ENCODE measurements at places on chromosomes 6 and 20. TPM values are rescaled to one million over a fixed set of nuclear protein-coding genes. Genes with fewer than 3 reads are reported as not detected.

The ZBTB12 gene
- total RNA-seq, result 6.4 TPM

The SIRPD gene
- 0.86 TPM for total RNA-seq

The LHFPL5 gene
- total RNA-seq, result not detected

The SLC22A16 gene
- total RNA-seq, result 0.65 TPM

The RAET1G gene
- total RNA-seq, result 0.61 TPM

The MOG gene
- not detected for total RNA-seq

The LINC00237 gene
- total RNA-seq, result not detected

Data from lung (tissue), 17 donors.